Stimulated activated CD8-positive, alpha-beta memory T cell treated with anti-CD3 and anti-CD28 coated beads, Interleukin-7, amount 100 ng/mL, for 48 hours (primary cell): ENCODE measurements at places on chromosomes 7 and 10.

GRCh38 chr10:51874131-51874530 lies 174.7 kb upstream of the CSTF2T start:
- no peak for DNase-seq

- no peak for DNase-seq
These were observed 42.2 kb downstream of the CH25H start for GRCh38 chr10:89164920-89165319.

DNA sequence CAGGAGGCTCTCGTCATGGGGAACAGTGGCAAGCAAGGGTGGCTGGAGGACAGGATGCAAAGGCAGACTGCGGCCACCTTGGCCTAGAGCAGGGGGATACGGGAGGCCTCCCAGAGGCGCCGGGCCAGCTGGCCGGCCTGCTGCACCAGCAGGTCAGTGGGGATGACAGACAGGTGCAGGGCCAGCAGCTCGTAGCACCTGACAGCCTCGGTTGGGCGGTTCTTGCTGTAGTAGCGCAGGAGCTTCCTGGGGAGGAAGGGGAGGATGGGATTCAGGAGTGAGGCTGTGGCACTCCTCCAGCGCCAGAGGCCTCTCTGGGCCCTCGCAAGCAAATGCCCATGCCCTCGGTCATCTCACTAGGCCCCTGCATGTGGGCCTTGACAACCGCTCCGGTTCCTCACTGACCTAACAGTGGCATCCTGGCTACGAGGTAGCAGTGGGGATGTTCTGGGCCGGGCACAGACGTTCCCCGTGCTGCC lies 2.5 kb upstream of the PYROXD2 start:
- no peak for DNase-seq

DNA sequence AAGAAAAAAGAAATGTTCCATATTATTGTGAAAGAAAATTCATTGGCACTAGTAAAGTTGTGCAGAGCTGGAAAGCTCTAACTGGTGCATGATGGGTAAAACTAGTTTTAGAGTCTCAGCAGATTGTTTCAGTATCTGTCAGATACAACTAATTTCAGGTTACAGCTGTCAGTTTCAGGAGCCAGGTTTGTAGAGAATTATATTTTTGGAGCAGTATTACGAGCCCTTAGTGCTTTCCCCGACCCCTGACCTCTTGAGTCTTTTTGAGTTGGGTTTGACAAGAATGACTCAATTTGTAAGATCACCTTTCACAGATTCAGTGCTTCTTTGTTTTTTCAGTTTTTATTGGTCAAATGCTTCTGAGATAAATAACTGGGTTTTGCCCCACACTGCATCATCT lies 366.4 kb upstream of the PLXDC2 start:
- no peak for DNase-seq

DNA sequence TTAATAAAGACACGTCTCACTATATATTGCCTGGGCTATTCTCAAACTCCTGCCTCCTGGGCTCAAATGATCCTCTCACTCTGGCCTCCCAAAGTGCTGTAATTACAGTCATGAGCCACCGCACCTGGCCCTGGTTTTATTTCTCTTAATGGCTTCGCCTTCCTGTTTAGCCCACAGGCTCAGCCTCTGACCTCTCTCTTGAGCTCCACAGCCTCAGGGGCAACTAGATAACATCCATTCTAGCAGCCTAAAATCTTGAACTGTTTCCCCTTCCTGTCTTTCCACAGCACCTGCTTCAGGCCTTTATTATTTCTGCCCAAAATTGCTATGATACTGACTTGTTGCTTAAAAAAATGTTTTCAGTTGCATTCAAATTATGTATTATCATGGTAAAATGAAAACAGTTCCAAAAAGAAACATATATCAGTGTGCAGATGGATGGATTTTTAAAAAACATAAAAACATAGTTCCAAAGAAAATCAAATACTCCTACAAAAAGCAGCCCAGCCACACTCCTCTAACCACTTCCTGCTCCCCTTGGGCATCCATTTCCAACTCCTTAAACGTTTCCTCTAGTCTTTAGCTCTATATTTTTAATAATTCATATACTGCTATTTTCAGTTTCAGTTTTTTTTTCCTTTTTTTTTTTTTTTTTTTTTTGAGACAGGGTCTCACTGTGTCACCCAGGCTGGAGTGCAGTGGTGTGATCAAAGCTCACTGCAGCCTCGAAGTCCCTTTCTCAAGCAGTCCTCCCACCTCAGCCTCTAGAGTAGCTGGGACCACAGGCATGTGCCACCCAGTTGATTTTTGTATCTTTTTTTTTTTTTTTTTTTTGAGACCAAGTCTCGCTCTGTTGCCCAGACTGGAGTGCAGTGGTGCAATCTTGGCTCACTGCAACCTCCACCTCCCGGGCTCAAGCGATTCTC lies 5.1 kb upstream of the BAZ1B start:
- no peak for DNase-seq

- DNase-seq = no peak
These were observed 1.6 kb downstream of the AKR1D1 start for GRCh38 chr7:138077809-138078208.

- no peak for DNase-seq
These were observed 21.2 kb downstream of the TECTB start for GRCh38 chr10:112304267-112304859.

DNA sequence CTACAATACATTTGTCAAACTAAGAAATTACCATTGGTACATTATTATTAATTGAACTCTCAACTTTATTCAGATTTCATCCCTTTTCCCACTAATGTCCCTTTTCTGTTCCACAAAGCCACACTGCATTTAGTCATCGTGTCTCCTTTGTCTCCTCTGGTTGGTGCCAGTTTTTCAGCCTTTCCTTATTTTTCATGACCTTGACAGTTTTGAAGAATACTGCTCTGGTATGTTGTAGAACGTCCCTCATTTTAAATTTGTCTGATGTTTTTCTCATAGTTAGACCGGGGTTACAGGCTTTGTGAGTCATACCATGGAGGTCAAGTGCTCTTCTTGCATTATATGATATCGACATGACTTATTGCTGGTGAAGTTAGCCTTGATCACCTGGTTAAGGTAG lies 173.3 kb upstream of the AGK start:
- no peak for DNase-seq

- no peak for DNase-seq
These were observed 2.3 kb downstream of the CDK13 start for GRCh38 chr7:39952374-39952773.

GRCh38 chr7:38630720-38631673 lies at the start of gene AMPH:
AMPH (minus strand) TSS chr7:38631373; CDS start chr7:38631351, 22 bp downstream.
- DNase-seq = no peak

DNA sequence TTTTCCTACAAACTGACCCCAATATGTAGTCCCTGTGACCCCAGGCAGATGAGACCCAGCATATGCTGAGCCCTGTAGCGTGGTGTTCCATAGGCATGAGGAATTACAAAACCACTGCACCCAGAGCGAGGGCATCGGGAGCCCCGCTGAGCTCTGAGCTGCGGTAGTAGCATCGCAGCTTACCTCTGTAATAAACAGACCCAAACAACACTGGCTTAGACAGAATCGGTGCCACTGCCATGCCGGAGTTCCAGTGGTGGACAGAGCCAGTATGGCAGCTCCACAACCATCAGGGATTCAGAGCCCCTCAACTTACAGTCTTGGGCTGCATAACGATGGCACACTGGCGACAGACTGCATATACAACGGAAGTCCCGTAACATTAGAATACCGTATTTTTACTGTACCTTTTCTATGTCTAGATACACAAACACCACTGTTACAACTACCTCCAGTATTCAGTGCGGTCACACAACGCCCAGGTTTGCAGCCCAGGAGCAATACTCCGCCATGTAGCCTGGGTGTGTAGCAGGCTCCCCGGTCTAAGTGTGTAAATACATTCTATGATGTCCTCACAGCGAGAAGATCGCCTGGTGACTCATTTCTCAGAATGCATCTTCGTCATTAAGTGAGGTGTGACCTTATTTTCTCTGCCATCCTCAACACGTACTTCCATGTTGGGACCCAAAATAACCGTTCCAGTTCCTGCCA lies 68.8 kb downstream of the PROSER2 start:
- no peak for DNase-seq

DNA sequence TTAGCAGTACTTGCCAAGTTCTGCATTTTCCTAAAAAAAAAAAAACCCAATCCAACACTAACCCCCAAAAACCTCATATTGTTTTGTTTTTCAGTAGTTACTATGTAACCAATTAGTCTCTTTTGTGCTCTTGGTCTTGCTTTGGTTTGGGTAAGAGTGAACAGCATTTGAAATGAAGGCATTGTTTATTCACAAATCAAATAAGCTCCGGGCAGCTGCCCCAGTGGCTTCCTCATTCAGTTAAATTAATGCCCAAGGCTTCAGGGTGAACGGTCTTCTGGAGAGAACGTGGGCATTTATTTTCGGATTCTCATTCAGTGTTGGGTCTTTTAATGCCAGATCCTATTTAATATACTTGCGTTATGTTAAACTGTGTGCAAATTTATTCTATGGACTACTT lies 108.7 kb downstream of the GFRA1 start:
- DNase-seq = no peak

GRCh38 chr10:84226616-84227015 lies 1.3 kb upstream of the LRIT2 start:
- DNase-seq = no peak

- DNase-seq = no peak
These were observed 5.5 kb downstream of the MYOZ1 start for GRCh38 chr10:73635781-73636180.

GRCh38 chr7:42236266-42236975 lies 588 bp downstream of the GLI3 start:
- DNase-seq = no peak

GRCh38 chr10:60502621-60503020 lies 112.9 kb upstream of the ANK3 start:
- DNase-seq = no peak

- no peak for DNase-seq
These were observed 1197.8 kb upstream of the SORCS1 start for GRCh38 chr10:108362296-108362695.

DNA sequence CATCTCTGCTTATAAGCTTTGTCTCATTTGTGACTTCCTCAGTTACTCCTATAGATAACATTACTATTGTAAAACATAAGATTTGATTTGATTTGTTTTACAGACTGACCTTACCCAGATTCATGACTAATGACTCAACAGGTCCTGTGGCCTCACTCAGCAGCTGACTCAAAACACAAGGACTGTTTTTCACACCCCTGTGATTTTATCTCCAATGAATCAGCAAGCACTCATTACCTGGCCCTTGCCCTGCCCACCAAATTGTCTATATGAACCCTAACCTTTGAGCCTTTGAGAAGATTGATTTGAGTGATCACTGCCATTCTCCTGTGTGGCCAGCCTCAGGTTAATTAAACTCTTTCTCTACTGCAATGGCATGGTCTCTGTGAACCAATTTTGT lies 1064.6 kb upstream of the LRRTM3 start:
- no peak for DNase-seq

GRCh38 chr7:112167147-112167546 lies 39.1 kb downstream of the DOCK4 start:
- DNase-seq = no peak

- no peak for DNase-seq
These were observed 50.6 kb upstream of the TES start for GRCh38 chr7:116159711-116160110.

GRCh38 chr7:37732888-37733287 lies 49.3 kb downstream of the GPR141 start:
- no peak for DNase-seq

- no peak for DNase-seq
These were observed 15.3 kb downstream of the GNAT3 start for GRCh38 chr7:80496586-80496985.

- DNase-seq = no peak
These were observed 27.1 kb upstream of the TTYH3 start for GRCh38 chr7:2604608-2605174.

DNA sequence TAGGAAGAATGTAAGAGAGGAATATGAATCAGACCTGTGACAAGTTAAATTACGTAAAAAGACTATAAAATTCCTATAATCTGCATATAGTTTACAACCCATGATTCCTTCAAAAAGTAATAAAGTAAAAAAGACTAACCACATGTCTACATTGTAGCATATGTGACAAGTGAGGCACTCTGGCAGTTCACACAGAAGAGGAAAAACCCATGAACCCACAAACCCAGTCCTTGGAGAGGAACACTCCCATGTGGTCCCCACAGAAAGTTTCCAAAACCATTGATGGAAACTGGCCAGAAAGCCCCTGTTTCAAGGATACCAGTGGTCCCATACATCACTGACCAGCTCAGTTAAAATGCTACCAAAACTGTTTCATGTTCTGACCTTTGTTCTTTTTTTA lies 15.7 kb downstream of the KDM7A start:
- DNase-seq = no peak

- DNase-seq = no peak
These were observed 20.8 kb upstream of the IKZF1 start for GRCh38 chr7:50283731-50284130.

DNA sequence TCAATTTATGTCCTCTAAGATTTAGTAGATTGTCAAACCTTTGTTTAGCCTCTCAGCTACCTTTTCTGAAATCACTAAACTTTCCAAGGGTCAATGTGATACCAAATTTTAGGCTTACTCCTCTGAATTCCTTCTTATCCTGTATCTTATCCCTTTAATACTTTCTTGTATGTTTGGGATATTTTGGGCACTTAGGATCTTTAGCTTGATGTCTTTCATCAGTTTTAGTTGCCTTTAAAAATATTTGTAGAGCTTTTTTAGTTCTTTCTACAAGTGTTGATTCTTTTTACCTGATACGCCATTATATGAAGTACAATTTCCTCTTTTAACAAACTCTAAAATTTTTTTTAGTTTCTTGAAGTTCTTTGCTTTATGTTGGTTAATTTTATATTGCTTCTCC lies 30.7 kb upstream of the HDAC9 start:
- DNase-seq = no peak
